ENCODE measurements at places on chromosomes 5 and 9.

- DNase-seq: no peak
These were observed 87.1 kb downstream of the AMBP start for GRCh38 chr9:113990975-113991471.

GRCh38 chr5:57780306-57780960 is 297.8 kb upstream of the ACTBL2 start:
- DNase-seq: no peak

GRCh38 chr5:80239680-80240367 is 16.0 kb downstream of the SERINC5 start:
- DNase-seq: peak; percentile 70

DNA sequence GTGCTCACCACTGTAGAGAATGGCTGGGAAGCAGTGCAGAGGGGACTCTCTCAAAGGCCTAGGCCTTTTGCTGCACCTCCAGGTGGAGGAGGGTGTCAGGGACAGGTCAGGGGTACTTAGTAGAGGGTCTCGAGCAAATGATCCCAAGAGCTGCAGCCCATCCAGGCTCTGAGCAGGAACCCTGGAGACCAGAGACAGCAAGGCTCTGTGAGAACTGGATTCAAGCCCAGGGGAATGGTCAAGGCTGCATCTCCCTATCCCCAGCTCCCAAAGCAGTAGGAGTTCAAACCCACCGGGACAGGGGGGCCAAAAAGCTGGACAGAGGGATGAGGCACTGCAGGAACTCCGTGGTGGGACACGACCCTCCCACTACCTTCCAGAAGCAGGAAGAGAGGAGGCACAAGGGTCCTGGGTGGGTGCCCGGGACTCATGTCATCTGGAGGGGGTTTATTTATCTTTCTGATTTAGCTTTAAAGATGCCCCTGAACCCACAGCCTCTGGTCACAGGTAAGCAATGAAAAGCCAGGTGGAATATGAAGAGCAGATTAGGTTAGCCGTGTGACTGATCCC is 124.8 kb downstream of the MVB12B start:
- DNase-seq: no peak

DNA sequence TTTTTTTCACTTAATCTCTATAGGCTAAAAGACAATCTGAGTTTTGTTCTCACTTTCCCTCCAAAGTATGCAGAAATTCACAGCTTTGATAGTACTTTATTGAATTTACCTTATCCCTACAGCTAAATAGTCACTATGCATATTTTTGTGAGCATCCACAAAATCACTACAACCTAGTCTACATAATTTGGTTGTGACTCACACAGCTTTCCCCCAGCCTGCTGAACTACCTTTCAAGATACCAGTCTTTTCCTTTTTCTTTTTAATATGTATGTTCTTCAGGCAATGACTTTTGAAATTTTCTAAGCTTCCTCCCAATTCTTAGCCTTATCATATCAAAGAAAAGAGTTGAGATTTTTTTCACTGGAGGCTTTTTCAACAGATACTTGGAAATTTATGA is 347.3 kb upstream of the CDH6 start:
- DNase-seq: no peak

- DNase-seq: peak; percentile 23
These were observed 480.8 kb downstream of the CDH12 start for GRCh38 chr5:22372376-22372775.

DNA sequence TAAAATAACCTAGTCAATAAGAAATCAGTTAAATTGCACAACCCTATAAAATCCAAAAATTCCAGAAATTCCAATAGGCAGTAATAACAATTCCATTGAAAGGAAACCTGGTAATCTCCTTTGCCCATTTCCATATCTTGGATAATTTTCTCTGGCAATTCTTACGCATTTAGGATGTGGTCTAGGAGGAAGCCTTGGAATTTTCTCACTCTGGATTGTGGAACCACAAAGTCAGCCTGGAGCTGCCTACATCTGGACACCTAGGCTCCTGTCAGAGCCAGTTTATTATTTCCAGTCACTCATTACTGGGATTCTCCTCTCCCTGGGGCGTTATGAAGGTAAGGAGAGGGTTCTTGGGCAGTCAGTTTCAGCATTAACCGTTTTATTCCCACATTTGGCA is 40.3 kb upstream of the GNE start:
- peak; percentile 26 for DNase-seq

GRCh38 chr9:137881591-137882505 is 4.3 kb downstream of the CACNA1B start:
- no peak for DNase-seq

DNA sequence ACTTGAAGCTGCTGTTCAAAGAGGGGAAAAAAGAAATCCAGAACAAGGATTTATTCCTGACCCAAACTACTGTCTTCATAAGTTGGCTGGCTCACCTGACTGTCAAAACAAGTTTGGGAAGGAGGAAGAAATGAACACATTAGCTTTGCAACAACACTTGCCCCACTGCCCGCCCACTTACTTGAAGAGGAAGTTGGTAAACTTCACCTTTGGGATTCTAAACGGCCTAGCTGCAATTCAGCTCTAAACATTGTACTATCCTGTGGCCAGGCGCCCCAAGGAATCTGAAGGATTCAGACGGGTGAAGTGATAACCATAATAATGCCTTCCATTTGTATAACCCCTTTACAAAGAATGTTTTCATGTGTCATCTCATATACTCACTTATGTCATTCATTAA is 199.4 kb downstream of the ARRDC3 start:
- DNase-seq: no peak

DNA sequence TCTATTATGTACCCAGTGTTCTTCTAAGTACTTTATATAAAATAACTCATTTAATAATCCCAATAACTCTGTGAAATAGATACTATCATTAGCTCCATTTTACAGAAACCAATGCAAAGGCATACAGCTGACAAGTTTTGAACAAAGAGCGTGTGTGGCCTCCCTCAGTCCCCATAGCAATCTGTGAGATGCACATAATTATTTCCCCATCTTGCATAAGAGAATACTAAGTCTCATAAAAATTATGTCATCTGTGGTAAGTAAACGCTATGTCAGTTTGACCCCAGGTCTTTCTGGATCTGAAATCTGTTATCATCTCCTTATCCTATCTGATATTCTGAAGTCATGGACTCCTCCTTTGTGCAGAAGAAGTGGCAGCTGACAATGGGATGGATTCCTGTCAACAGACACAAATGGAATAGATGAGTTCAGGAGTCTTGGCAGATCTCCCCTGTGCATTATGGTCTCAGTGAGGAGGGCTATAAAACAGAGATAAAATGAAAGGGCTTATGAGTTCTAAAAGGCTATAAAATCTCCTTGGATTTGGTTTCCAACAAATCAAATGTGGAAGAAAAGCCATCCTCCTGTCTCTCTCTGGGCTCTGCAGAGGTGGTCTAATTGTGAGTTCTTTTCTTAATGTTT is 162.5 kb upstream of the TLE4 start:
- no peak for DNase-seq

GRCh38 chr9:100222674-100223073 is 123.6 kb downstream of the INVS start:
- peak; percentile 68 for DNase-seq

- peak; percentile 50 for DNase-seq
These were observed 236.5 kb upstream of the TRIM32 start for GRCh38 chr9:116450378-116451139.

DNA sequence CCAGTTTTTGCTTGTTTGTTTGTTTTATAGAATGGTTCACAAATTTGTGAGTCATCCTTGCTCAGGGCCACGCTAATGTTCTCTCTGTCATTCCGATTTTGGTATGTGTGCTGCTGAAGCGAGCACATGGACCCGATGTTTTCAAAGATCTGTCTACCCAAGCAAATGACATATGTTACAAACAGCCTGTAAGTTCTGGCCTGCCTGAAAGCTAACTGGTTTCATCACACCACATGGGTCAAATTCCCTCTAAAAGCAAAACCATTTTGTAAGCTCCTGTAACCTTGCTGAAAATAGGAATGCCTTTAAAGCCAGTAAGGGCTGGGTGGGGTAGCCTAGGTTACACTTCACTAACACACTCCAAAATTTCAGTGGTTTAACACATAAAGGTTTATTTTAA is 25.4 kb downstream of the DMRT3 start:
- DNase-seq: no peak

GRCh38 chr9:87587356-87587745 is 89.7 kb downstream of the DAPK1 start:
- DNase-seq: no peak

DNA sequence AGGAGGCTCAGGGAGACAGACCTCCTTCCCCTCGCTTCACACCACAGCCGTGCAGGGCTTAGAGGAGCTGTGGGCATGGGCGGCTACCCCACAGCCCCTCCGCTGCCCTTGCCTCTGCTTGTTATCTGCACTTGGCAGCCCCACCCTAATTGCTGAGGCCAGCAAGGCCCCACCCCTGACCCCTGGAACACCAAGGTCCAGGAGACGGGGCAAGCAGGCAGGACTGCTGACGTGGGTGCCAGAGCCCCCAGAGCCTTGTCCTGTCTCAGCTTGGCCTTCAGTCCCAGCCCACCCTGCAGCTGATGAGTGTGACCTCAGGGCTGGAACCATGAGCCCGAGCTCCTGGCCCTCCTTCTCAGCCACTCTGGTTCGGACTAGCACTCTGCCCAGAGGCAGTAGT is 29.1 kb upstream of the NEURL1B start:
- DNase-seq: no peak

DNA sequence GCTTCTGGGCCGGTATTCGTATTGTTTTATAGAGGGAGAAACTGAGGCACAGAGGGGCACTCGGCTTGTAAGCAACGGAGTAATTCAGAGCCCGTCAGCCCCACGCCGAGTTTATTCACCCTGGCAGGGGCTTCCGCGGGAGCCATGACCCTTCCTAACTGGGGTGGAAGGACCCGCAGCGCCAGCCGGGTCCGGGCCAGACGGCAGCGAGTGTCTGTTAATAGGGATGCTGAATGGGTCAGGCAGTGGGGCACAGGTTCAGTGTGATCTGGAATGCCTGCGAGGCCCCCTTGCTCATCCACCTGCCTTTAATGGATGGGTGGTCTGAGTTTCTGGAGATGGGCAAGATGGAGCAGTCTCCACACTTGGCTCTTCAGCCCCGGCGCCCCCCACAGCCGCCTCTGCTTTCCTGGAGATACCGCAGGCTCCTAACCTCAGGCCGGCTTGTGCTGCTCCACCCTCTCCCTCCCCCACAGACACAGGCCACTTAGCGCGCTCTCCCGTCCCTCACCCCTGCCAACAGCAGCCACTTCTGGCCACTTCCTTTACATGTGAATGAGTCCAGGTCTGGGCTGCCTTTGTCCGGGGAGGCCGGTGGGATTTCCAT is 147.1 kb downstream of the ERCC6L2 start:
- DNase-seq: no peak

- peak; percentile 91 for DNase-seq
These were observed 111.1 kb downstream of the ARHGAP26 start for GRCh38 chr5:142881076-142881783.

- peak; percentile 85 for DNase-seq
These were observed 150.9 kb upstream of the LHFPL2 start for GRCh38 chr5:78799266-78800017.

- peak; percentile 8 for DNase-seq
These were observed 171.1 kb upstream of the FSTL4 start for GRCh38 chr5:133783481-133783880.

- DNase-seq: peak; percentile 89
These were observed 4.3 kb upstream of the AHRR start for GRCh38 chr5:317086-317811.

DNA sequence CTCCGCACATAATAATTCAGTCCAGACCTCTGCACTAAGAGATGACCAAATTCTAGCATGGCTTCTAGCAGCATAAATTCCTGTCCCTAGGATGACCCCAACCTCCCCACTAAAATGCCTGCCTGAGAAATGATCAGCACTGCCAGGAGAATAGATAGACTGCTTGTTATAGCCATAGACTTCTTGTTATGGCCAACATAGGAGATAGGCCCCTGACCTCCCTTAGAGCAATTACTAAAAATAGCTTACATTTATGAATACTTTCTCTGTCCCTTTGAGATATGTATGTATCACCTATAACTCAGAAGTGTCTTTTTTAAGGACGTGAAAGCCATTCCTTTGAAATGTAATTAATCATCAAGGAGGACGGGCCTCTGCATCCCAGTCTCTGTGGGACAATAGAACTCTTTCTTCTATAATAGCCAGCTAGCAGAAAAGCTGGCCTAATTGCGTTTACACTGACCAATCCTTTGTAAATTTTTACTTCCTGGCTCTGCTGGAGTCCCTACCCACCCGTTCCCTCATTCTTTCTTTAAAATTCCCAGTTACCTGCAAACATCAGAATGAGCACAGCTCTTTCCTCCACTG is 1002.7 kb downstream of the CDH18 start:
- DNase-seq: no peak

DNA sequence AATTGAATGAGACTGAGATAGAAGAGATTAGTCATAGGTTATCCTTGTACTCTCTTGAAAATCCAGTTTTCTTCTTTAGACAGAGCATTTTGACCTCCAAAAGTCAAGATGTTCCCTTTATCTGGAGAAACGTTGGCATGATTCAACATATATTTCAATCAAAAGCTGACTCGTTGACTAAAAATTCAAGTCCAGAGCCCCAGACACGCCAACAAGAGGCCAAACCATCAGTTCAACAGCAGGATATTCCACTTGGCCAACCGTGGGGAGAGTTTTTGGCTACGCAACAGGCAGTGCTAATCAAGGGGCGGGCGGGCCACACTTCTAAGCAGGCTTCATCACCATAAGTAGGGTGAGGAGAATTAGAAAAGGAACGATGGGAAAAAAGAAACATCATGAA is 119.1 kb downstream of the SLIT3 start:
- DNase-seq: peak; percentile 22

- no peak for DNase-seq
These were observed 310.2 kb upstream of the CTNND2 start for GRCh38 chr5:12214267-12215015.

- DNase-seq: no peak
These were observed 3.9 kb downstream of the SHROOM1 start for GRCh38 chr5:132826424-132827082.

GRCh38 chr9:110808599-110808980 is 140.0 kb downstream of the MUSK start:
- no peak for DNase-seq

- DNase-seq: peak; percentile 31
These were observed 584.6 kb upstream of the CDH18 start for GRCh38 chr5:20572614-20573013.

DNA sequence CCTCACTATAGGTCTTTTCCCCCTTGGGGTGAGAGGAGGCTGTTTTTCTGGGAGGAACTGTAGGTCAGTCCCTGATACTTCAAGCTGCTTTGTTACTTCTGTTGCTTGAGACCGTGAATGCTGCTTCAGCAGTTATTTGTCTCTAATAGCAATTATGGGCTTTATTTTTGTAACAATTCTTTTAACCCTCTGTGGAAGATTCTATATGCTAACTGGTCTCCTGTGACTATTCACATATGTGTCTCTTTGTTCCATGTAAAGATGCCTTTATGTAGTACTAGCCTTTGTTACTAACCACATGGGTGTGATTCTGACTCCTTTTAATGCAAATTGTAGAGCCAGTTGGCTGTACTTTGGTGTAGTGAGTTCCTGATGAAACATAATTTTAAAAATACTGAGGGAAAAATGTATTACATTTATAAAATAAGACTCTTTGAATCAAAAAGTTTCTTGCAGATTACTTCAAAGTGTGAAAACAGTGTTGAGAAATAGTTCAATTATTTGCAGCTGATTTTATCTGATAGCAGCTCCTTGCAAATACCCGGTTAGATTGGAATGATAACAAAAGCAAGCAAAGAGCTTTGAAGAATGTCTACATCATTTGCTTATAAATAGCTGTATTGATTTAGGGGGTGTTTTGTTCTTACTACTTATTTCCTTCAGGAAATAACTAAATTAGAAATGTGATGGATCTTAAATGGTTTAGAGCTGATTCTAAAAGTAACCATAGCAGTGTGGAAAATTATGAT is 46.6 kb downstream of the ANGPTL2 start:
- DNase-seq: no peak

- DNase-seq: peak; percentile 24
These were observed 71.0 kb downstream of the INVS start for GRCh38 chr9:100170085-100170484.

GRCh38 chr9:91768507-91768906 is 181.5 kb downstream of the ROR2 start:
- DNase-seq: no peak

Data from GM23248 (cell line).